SW 1271 (cell line): ENCODE measurements at places on chromosomes 7 and 10.
A peak's percentile ranks its signal among the peaks of the same experiment; 100 is the strongest.

- no peak for DNase-seq
These were observed 71.7 kb downstream of the ARL4A start for GRCh38 chr7:12759151-12759550.

DNA sequence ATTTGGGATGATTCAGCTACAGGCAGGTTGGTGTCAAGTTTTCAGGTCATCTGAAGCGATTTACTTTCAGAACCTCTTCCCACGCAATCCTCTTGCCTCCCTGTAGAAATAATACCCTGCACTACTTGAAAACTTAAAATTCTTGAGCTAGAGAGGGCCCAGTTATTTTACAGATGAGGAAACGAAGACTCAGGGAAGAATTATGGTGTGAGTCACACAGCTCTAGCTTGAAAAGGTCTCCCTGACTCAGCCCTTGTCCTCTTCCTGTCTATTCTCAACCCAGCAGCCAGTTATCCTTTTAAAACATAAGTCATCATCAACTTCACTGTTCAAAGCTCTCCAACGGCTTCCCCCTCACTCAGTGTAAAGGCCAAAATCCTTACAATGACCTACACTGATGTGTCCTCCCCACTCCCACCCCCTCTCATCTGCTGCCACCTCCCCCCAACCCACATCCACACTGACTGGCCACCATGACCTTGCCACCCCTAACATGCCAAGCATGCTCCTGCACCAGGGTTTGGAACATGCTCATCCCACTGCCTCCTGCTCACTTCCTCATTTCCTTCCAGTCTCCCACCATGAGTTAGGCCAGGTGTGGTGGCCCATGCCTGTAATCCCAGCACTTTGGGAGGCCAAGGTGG is 3.4 kb downstream of the DNMBP start:
- DNase-seq: peak; percentile 56

- no peak for DNase-seq
These were observed 63.0 kb downstream of the RALA start for GRCh38 chr7:39686261-39686924.

DNA sequence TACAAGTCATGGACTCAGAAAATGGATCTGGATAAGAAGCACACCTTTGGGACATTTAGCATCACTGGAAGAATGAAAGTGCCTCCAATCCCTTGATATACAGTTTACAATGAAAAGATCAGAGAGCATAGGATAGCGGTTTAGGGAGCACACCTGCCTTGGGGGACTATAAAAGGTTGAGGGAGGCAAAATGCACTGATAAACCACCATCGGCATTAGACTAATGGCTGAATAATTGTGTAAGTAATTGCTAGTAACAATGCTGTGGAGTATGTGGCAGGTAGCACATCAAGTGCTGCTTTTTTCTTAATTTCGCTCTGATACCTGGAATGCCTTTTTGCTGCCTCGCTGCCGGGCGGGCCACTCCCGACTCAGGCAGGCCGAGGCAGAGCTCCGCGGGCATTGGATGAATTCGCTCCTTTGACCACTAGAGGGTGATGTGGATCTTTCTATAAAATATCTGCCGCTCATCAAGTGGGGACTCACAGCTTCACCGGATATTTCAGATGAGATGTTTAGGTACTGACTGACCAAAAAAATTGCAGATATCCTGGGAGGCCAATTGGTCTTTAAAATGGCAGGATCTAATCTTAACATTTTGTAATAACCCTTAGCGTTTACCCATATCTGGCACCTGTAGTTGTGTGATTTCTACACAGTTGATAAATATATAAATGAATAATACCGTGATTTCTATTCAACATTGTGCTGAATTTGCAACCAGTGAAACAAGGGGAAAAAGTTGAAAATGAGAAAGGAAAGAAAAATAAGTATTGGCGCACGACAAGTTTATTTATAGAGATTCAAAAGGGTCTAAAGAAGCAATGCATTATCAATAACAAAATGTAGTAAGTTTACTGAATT is 116.8 kb upstream of the PRSS1 start:
- peak; percentile 26 for DNase-seq

- DNase-seq: no peak
These were observed 664 bp downstream of the FMC1 start for GRCh38 chr7:139341776-139342226.

DNA sequence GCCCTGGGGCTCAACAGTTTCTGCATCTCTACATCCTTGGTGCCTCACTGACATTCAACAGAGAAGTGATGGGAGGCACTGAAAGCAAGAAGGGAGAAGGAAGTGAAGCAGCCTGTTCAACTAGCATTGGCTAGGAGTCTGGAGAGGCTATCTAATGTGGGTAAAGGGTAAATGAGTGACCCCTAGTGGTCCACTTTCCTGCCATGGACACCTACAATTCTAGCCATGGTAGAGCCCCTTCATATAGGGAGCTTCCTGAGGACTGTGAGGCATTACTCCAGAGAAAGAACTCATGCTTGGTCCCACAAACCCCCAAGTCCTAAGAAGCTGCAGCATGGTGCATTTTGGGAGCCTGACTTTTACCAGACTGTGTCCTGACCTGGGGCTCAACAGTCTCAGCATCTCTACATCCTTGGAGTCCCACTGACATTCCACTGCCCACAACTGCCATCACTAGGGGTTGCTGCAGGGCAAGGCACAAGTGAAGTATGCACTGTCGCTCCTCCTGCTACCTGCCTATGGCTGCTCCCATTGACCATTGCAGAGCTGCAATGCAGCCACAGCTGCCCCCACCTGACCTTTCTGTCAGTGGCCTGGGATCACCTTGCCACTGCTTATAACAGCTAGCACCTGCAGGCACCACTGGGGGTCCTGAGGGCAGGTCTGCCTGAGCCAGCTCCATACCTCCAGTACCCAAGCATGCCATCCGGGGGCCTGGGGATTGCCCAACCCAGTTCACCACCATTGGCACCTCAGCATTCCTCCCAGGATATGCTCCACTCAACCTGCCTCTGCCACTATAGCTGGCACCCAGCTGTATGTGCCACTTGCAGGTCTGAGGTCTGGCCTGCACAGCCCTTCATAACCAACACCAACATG is 44.1 kb upstream of the CDK6 start:
- peak; percentile 25 for DNase-seq

GRCh38 chr7:127396184-127396583 is 3.7 kb upstream of the ZNF800 start:
- no peak for DNase-seq

DNA sequence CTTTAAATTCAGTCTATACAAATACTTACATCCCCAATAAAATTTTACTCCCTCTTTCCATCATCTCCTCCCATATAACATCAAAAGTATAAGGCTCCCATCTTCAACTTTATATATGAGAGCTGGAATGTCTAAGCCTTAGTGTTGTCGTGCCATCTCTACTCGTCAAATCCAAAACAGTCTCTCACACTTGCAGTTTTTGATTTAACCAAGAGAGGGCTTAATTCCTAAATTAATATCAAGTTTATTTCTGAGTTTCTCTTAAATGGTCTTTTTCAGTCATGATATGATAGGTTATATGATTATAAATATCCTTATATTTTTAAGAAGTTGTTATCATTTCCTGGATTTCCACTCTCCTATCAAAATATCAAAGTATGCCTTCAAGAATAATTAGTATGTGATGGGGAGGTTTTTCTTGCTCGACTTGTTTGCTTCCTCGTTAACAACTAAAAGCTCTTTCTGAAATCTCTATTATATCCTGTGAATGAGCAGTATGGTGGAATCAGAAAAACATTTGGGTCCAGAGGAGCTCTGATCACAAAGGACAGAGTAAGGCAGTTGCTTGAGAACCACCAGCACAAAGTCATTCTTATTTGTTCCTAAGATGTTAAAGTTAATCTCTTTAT is 12.5 kb upstream of the LIPK start:
- no peak for DNase-seq

DNA sequence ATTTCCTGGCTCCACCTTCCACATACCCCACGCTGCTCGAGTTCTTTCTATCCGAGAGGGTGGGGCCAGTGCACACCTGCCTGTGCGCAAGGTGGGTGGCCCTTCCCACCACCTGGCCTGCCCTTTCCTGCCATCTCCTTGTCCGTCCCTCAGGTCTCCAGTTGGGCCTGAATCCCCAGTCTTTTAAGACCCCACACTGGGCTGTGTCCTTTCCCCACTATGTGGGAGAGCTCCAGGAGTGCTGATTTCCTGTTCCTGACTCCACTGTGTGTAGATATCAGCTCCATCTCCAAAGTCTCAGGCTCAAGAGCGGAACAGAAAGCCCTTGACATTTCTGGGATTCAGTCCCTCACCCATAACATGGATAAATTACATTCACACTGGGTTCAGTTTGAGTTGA is 20.1 kb downstream of the LHPP start:
- no peak for DNase-seq

- DNase-seq: no peak
These were observed 12.6 kb downstream of the CPA4 start for GRCh38 chr7:130305433-130306042.

DNA sequence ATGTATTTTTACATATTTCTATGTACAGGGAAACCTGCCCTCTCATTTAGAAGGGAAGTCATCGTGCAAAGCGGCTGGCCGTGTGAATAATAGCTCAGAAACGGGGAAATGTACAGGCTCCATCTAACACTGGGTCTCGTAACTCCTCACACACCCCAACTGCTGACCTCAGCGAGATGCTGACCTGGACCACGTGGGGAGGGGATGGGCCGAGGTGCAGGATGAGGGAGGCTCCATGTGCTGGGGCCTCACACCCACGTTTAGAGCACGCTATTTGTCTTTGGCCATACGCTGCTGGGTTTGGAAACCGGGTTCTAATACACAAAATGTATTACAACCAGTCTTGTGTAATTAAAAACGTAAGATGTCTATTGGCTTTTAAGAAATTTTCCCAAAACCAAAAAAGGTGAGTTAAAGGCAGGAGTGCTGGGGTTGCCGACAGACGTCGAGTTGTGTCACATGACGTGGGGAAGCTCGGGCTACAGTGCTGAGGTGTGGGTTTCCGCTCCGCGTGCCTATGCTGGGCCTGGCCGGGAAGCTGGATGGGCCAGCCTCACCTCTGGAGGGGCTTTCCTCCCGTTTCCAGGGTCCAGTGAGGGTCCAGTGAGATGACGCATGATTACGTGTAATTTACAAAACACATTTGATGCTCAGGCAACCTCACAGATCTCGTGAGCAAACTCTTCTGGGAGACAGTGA is 215.6 kb downstream of the DNAJB6 start:
- DNase-seq: no peak

GRCh38 chr10:21296575-21297355 is 228.7 kb downstream of the SKIDA1 start:
- DNase-seq: no peak

DNA sequence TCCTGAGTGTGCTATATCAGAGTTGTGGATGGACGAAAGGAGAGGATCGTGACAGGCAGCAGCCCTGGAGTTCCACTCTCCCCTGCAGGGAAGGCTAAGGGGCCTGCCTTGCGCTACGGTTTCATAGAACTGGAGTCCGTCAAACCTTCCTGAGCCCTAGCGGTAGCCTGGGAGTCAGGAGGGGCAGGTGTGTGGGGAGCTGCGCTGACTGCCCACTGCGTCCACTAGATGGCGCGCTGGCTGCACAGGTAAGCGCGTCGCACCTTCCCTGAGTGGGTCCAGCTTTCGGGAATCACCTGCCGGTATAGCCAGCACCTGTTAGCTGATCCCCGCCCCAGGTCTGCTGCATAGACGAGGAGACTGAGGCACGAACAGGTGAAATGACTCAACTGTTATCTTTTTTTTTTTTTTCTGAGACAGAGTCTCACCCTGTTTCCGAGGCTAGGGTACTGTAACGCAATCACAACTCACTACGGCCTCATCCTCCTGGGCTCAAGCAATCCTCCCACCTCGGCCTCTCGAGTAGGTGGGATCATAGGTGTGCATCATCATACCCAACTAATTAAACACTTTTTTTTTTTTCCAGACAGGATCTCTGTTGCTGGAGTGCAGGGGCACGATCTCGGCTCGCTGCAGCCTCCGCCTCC is 20.2 kb upstream of the BAIAP2L1 start:
- peak; percentile 32 for DNase-seq

DNA sequence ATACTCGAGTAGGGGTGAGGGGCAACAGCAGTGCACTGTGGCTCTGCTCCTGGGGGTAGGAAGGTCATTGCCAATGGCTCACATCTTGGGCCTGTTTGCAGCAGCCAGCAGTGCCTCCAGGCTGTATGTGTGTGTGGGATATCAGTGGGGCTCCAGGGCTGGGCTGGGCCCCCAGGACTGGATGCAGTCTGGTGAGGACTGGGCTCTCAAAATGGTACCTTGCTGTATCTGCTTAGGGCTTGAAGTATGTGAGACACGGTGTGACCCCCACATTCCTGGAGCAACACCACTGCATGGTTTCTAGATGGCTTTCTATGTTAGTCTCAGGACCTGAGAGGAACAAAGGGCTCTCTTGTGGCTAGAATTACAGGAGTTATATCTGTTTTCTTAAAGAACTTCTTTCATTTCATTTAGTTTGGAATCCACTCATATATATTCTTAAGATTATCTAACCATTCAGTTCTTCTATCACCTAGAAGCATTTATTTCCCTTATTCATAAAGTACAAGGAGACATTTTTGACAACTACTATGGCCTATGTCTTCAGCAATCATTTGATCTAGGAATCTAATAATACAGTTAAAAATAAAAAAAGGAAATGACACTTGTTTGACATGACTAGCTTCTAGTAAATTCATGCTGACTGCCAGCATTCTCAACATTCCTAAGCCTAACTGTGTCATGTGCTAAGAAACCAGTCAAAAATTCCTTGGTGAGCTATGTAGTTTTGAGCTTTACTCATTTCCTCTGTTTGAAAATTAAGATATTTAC is 443.2 kb upstream of the SEMA3A start:
- peak; percentile 75 for DNase-seq

DNA sequence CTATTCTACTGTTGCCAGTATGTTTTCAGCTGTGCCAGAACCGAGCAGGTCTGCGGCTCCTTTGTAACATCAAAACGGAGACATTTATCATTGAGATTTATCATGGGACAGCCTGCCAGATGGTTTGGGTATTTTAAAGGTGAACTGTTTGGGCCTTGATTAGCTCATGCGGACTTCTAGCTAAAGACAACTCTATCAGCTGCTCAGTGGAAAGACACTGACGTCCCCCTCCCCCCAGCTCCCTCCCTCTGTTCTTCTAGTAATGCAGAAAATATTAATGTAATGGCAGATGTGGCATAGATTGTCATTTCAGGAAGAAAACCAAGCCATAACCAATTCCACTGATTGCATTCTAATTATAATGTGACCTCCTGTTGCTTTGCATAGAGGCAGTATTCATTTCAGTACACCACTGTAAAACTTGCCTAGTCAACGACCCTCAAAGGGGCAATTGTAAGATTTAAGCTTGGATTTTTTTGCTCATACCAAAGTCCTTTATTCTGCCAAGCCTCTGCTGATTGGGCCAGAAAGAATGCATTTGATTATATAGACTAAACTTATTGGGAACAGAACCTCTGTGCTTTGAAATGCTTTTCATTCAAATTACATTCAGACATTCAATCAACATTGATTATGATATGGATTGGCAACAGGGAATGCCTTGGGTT is 966.8 kb downstream of the LRMDA start:
- DNase-seq: no peak

- DNase-seq: no peak
These were observed 159.2 kb downstream of the CHN2 start for GRCh38 chr7:29353810-29354209.

- DNase-seq: no peak
These were observed 293.3 kb upstream of the SHH start for GRCh38 chr7:156105337-156106106.
